ENCODE measurements at places on chromosomes 12 and 14.

GRCh38 chr14:81122326-81122725 is 98.4 kb downstream of the GTF2A1 start:
- no peak for DNase-seq

GRCh38 chr12:114684098-114684869 is at the start of gene TBX3:
Gene TBX3 (minus strand): TSS chr12:114684175. CDS start chr12:114683200, 975 bp downstream.
- DNase-seq = peak; percentile 99

- no peak for DNase-seq
Measured at GRCh38 chr14:79570648-79571047, 640.7 kb downstream of the DIO2 start.

GRCh38 chr12:105041186-105041585 is 43.1 kb downstream of the ALDH1L2 start:
- DNase-seq = no peak

- no peak for DNase-seq
Measured at GRCh38 chr12:9106610-9107541, 8.8 kb downstream of the A2M start.

DNA sequence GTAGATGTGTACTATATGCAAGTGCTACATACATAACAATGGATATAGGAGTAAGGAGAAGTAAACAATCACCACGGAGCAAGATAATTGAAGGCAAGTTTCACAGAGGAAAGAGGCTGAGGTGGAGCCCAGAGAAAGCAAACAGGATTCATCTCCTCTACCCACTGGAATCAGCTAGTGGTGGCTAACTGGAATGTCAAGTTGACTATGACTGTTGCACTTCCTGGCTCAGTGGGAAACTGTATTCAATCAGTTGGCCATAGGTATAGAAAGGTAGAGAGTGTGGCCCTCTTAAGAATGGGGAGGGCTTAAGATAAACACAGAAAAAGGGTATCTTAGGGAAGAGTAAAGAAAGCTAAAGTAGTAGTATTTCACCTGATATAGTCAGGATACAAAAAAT is 62.4 kb downstream of the MAP4K5 start:
- no peak for DNase-seq

- no peak for DNase-seq
Measured at GRCh38 chr14:71284048-71284447, 376.8 kb downstream of the PCNX1 start.

- no peak for DNase-seq
Measured at GRCh38 chr12:96361074-96361473, 39.2 kb downstream of the CDK17 start.

- DNase-seq = no peak
Measured at GRCh38 chr12:57128519-57129247, 400 bp downstream of the LRP1 start.

DNA sequence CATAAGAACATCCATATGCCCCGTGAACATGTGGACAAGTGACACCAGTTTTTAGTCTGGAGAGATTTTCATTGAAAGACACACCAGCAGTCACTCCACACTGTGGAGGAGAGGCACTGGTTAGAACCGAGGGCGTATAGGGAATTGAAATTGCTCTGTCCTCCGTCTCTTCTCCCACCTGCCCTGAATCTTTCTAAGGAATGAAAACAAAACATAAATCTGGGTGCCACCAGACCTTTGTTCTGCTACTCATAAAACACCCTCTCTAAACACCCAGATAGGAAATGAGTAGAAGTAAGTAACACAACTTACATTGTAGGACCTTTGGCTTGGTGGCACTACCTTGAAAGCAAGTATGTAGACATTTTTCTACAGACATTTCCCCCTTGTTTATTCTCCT is 37.1 kb upstream of the STON2 start:
- no peak for DNase-seq

GRCh38 chr12:89212339-89212771 is 139.9 kb downstream of the DUSP6 start:
- no peak for DNase-seq

DNA sequence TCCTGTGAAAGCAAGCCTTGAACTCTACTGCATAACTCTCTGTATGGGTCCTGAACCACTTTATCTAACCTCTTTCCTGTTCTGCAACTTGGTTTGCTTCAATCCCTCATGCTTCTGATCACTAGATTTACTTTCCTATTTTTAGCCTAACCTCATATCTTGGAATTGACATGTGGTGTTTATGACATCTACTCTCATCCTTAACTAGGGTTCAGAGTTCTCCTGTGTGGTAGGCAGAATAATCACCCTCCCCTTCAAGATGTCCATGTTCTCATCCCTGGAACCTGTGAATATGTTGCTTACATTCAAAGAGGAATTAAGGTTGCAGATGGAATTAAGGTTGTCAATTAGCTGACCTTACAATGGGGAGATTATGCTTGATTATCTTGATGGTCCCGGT is 67.4 kb upstream of the STXBP6 start:
- no peak for DNase-seq

All from vagina (tissue), 2 donors.